CD14-positive monocyte (primary cell): ENCODE measurements at places on chromosomes 12 and 14. TPM values are rescaled to one million over a fixed set of nuclear protein-coding genes. Genes with fewer than 3 reads are reported as not detected.

The DIO2 gene
- not detected in 2 replicates for polyA plus RNA-seq

GRCh38 chr14:20143911-20144310 is 5.3 kb downstream of the OR4N5 start:
- H3K4me1 ChIP-seq, result no peaks in the 10 kb centered on the region
- H3K27ac ChIP-seq, result no peak overlapping the region
- DNase-seq, result no peak

- DNase-seq, result no peak
- H3K27me3 ChIP-seq, result no peaks in the 10 kb centered on the region
- H3K36me3 ChIP-seq, result no peaks in the 10 kb centered on the region
- H3K4me3 ChIP-seq, result no peak overlapping the region
Observed at GRCh38 chr12:107635139-107635538, 50.5 kb upstream of the PWP1 start.

GRCh38 chr14:56709201-56709600 is 101.1 kb downstream of the OTX2 start:
- H3K4me1 ChIP-seq, result no peaks in the 10 kb centered on the region
- no peak for DNase-seq
- no peak overlapping the region for H3K27ac ChIP-seq
- H3K4me3 ChIP-seq, result no peak overlapping the region
- no peaks in the 10 kb centered on the region for H3K36me3 ChIP-seq
- no peaks in the 10 kb centered on the region for H3K27me3 ChIP-seq

DNA sequence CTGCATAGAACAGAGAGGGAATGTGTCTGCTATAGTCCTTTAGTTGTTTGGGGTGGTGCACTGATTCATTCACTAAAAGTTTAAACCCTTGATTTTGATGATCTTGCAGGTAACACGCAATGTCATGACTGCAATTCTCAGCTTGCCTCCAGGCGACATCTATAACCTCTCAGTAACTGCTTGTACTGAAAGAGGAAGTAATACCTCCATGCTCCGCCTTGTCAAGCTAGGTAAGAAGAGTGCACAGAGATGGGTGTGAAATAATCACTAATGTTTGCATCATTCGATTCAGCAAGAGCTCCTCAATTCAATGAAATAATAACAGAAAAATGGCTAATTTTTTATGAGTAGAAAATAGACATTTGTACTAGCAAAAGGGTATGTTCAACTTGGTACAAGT is 203.7 kb downstream of the PTPRO start:
- H3K4me1 ChIP-seq, result peaks cover 5% of the 10 kb centered on the region
- no peak for DNase-seq
- no peak overlapping the region for H3K27ac ChIP-seq
- H3K36me3 ChIP-seq, result no peaks in the 10 kb centered on the region
- H3K4me3 ChIP-seq, result no peak overlapping the region

- DNase-seq, result no peak
- no peak overlapping the region for H3K27ac ChIP-seq
- H3K4me1 ChIP-seq, result no peaks in the 10 kb centered on the region
- H3K4me3 ChIP-seq, result no peak overlapping the region
- no peaks in the 10 kb centered on the region for H3K27me3 ChIP-seq
- H3K36me3 ChIP-seq, result no peaks in the 10 kb centered on the region
Observed at GRCh38 chr12:130204541-130204953, 42.3 kb downstream of the FZD10 start.

- H3K4me3 ChIP-seq, result no peak overlapping the region
- H3K36me3 ChIP-seq, result no peaks in the 10 kb centered on the region
- no peaks in the 10 kb centered on the region for H3K4me1 ChIP-seq
- H3K27ac ChIP-seq, result no peak overlapping the region
- H3K27me3 ChIP-seq, result no peaks in the 10 kb centered on the region
Observed at GRCh38 chr12:74646831-74647230, 109.2 kb downstream of the ATXN7L3B start.

The SOAT2 gene
- 0.05 TPM in 1 of 2 replicates, not detected in the other for polyA plus RNA-seq
